AG04449 (cell line): ENCODE measurements at places on chromosomes 2 and 18.

DNA sequence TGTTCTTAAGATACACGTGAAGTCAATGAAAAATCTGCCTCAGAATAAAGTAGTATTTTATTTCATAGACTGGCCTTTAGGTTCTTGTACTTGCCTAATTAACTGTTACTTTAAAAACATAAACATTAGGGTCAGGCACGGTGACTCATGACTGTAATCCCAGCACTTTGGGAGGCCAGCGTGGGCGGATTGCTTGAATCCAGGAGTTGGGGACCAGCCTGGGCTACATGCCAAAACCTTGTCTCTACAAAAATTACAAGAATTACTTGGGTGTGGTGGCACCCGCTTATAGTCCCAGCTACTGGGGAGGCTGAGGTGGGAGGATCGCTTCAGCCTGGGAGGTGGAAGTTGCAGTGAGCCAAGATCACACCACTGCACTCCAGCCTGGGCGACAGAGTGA lies 16.0 kb upstream of the SNORC start:
- peak; percentile 38 for DNase-seq

GRCh38 chr2:160940699-160941098 lies 219.5 kb upstream of the TANK start:
- no peak for DNase-seq

GRCh38 chr2:16604236-16604635 lies 61.4 kb downstream of the CYRIA start:
- no peak for DNase-seq

DNA sequence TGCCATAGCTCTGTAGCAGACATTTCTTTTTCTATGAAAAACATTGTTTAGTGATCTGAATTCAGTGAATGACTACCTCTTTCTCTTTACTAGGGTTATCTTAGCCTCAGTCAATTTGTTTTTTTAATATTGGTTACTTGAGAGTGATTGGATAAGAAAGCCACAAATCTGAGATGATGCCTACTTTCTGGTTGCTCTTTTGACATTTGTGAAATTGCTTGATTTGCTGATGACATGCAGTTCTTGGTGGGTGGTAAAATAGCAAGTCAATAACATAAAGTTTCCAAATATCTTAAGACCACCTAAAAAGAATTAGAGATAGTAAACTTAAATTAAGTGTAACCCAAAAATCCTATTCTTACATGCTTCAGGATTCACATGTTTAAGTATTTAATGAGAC lies 199.5 kb upstream of the STON1 start:
- no peak for DNase-seq

DNA sequence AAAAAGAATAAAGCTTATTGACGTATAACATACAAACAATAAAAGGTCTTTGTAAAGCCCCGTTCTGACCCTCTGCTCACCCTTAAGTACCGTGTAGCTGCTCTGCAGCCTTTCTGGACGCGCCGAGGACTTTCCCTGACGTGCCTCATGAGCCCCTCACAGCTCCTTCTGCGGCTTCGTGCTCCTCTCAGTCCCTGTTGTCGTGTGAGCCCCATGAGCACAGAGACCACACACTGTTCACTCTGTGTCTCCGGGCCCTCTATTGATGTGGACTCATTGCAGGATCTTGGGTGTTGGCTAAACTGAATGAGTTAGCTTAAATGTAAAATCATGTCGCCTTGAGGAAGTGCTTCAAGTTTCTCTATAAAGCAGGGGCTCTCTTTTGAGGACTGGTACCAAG lies 43.6 kb upstream of the INHBB start:
- no peak for DNase-seq

DNA sequence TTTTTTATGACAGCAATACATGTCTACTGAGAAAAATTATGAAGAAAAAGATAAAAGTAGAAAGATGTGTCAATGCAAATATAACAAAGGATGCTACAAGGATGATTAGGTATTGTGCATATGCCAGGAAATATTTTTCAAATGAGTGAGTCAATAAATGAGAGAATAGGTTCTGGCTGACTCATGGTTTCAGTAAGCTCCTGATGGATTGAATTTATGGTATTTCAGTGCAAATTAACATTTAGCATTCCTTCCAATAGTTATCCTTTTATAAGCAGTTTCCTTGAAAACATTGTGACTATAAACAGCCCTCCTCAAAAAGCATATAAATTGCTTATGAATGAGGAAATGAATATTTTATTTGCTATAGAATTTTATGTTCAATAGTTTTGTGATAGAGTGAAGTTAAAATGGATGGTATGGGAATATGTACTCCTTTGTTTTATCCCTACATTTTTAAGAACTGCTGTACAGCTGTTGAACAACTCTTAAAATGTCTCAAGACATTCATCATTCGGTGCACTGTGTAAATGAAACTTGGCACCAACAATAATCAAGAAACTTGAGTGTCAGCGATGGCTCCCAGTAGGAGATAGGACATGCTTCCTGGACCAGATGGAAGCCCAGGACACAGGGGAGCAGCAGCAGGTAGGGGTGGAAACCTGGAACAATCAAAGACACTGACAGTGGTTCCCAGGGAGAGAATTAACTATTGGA lies 144.7 kb downstream of the PMAIP1 start:
- no peak for DNase-seq

DNA sequence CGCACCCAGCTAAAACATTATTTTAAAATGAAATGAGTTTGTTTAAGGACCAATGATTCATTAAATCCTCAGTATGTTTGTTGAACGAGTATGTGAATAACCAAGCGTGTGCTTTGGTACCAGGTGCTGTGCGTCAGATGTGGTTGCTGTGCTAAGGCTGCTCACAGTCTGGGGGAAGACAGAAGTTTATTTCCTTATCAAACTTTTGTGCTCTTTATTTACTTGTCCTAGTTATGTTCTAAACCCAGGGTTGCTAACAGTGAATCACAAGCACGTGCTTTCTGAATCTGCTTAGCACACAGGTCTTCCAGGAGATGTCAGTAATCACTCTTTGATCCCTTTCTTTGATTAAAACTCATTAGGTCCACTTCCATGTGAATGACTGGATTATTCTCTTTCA lies 37.0 kb downstream of the RAPGEF4 start:
- no peak for DNase-seq

DNA sequence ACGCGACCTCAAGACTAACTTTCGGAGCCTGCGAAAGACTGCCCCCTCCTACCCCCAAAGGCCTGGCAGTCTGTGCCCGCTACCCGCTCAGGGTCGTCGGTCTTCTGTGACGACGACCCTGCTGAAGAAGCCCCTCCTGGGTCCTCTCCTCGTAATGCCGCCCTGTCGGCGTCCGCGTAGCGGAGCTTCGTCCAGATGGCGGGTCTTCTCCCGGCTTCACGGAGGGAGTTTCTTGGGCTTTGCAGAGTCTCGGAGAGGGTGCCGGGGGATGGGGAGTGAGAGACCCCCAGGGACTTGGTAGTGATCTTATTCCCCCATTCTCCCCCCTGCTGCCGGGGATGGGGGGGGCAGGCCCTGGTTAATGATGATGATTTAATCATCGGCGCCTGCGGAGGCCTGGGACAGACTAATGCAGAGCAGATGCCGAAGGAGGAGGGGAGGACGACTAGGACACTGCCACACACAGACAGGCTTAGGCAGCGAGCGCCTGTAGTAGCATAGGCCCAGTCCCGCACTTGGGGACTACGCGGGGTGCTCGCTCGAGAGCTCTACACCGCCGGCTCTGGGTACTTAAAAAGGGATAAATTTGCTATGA lies 528 bp upstream of the PCGF1 start:
- no peak for DNase-seq

GRCh38 chr18:56235071-56235470 lies 403.3 kb downstream of the TXNL1 start:
- DNase-seq, result no peak

GRCh38 chr2:147923846-147924245 lies 79.0 kb downstream of the ACVR2A start:
- DNase-seq, result no peak

DNA sequence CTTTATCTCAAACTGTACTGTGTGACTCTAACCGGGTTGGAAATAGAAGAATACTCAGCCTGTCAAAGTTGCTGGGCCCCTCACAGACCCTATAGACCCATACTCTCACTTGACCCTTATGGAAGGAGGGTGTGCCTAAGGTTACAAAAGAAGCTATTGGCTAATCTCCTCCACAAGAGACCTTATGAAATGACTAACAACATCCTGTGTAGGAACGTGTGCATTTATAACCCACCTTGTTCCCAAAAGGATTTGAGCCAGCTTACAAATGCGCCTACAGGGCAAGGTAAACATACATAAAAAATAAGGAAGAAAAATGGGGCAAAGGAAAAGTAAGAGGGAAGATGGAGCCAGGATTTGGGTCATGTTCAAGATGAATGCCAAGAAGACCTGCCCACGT lies 225.4 kb upstream of the SMAD2 start:
- no peak for DNase-seq

GRCh38 chr2:39867268-39867667 lies 88.2 kb upstream of the THUMPD2 start:
- no peak for DNase-seq

DNA sequence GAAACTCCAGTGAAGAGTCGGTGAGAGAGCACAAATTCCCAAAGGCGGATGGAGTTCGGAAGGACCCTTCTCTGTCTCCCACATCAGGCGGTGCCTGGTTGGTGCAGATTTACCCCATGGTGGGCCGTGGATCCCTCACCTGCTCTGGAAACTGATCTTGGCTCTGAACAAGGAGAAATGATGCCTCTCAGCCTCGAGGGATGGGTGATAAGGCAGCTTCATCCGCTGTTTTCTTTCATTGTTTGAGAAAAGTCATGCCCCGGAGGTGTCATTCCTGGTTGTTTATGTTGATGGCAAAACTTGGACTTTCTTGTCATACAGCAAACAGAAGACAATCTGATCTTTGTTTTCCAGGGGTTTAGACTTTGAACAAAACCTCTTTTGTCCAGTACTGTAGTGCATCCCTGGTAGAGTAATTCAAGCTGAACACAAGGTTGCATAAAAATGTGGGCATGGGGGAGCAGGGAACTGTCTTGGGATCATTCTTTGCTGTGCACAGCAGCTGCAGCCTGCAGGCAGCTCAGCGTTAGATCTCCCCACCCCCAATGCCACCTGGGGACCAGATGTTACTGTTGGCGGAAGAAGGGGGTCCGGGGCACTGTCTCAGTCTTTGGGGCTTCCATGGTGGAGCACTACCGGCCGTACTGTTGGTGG lies 81.3 kb downstream of the NFATC1 start:
- DNase-seq, result no peak

DNA sequence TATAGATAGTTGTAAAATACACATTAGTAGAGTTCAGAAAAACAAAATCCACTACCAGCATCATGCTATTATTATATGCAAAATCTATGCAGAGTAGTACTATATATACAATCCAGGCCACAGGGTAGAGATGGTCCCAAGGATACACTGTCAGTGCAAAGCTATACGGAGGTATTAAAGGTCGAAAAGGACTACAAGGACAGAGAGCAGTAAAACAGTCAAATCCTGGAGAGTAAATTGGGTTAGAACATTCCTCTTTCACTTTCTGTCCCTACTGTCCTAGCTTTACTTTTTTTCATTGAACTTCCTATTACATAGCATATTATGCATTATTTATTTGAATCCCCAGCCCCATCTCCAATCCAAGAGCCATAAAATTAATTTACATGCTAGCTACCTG lies 39.7 kb upstream of the SDC1 start:
- DNase-seq, result no peak

GRCh38 chr2:195769975-195770374 lies 112.9 kb downstream of the SLC39A10 start:
- DNase-seq, result no peak

DNA sequence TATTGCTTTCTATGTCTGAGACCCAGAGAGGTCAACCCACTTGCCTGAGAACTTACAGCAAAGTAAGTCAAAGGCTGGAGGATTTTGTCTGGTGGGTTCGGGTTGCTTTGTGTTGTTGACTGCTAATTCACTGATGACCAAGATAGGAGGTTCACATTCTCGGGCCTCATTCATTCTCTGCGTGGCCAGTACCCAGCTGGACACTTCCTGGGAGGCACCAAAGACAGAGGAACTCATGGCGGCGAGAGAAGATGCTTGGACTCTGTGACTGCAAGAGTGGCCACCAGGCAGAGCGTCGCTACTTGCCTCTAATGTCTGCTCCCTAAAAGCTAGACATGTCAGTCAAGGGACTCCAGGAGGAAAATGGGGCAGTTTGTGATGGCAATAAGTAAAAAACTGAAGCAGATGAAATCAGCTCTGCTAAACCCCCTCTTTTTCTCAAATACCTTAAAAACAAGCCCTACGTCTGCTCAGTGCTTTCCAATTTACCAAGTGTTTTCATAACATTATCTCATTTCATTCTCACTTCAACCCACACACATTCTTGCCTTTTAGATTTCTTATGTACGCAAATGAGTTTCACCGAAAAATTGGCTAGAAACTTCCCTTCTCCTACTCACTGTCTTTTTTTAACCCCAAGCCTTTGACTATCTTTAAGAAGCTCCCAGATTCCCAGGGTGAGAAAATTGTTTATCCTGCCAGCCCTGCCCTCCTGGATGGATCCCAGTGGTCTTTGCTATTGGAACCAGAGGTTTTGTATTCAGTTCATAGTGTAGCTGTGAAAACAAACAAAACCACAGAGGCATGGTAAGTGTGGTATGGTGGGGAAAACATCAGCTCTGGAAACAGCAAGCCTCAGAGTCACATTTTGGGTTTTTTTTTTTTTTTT lies 4.9 kb upstream of the LBH start:
- DNase-seq, result peak; percentile 52

GRCh38 chr18:69996417-69996816 lies 48.7 kb upstream of the CD226 start:
- DNase-seq, result no peak

GRCh38 chr2:104344306-104344705 lies 509.6 kb upstream of the POU3F3 start:
- no peak for DNase-seq

- no peak for DNase-seq
Measured at GRCh38 chr2:216130346-216130971, 21.3 kb downstream of the XRCC5 start.

DNA sequence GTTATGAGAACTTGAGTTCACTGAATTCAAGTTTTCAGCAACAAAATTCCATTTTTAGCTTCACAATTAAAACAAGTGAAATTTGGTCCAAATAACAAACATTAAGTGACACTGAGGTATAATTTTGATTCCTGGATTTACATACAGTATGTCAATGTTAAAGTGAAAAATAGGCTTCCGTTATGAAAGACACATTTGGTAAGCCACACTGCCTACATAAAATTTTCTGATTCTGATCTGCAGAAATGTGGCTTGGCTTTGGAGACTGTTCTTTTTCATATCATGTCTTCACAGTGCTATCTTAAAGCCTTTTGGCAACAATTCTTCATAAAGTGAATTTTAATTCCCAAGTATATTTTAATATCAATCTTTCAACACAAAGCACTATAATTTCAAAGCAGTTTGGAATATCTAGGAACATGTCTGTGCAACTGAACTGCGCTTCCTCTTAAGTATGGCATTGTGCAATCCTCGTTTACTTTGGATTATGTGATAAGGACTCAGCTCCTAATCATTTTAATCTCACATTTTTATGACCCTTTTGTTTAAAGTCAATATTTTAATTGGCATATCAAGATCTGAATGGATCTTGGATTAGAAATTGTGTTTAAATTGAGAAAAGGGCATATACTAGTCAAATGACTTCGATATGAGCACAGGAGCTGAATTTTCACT lies 60.0 kb downstream of the RBMS1 start:
- DNase-seq, result no peak

GRCh38 chr2:95530734-95531133 lies 46.2 kb upstream of the TRIM43B start:
- DNase-seq, result peak; percentile 31

- DNase-seq, result no peak
Measured at GRCh38 chr2:70944111-70944690, 8.5 kb downstream of the ATP6V1B1 start.

GRCh38 chr2:109560265-109560664 lies 53.5 kb downstream of the SEPTIN10 start:
- DNase-seq, result no peak
